CD4-positive, alpha-beta T cell treated with Interleukin-2 at 100 ng/mL for 4 hours (primary cell): ENCODE measurements at places on chromosomes 11 and 22.

DNA sequence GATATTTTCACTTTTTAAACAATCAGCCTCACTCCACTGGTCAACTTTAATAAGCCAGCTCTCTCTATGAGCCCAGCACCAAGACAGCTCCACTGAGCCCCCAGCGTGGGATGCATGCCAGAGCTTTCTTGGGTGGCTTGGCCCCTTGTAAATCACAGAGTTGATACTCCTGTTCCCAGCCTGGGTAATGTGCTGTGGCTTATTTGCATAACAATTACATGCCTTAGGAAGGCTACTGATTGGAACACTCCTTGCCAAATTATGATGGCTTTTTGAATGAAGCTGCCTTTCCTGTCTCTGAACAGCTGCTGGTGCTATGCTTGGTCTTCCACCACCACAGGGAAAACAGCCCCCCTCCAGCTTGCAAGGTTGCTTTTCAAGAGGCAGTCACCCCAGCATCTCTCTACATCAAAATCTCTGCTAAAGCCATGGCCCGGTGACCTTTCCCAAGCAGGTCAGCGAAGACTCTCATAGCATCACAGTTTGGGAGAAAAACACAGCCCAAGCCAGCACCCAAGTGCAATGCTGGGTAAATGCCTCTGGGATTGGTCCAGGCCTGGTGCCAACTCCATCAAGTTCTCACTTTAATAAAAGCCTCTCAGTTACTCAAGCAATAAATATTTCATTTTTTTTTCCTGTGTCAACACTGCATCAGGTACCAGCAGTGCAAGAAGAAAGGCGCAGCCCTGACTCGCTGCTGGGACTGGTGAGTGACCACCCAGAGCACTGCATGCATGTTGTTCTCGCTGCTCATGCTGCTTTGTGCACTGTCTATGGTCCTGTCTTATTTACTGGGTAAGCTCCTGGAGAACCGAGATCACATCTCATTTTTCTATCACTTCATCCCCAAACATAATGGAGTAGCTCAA, 549.3 kb downstream of the OPCML start:
- DNase-seq: no peak

- no peak for DNase-seq
These were observed 2.9 kb upstream of the APOBEC3A start for GRCh38 chr22:38954414-38955043.

DNA sequence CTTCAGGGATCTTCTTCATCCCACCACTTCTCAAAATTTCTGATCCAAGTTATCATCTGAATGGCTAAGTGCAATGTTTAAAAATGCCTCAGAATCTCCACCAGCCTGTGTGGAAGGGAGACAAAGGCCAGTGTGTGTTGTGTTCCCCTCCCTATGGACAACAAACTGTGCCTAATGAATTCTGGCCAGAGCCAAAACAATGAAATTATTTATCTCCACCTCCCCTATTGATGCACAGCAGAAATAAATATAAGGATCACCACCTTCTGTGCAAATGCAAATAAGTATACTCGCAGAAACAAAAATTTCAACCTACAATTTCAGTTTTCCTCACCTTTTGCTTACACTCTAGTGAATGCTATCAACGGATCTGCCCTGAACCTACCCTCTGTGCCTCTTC, 75.8 kb downstream of the GAB2 start:
- DNase-seq: no peak

DNA sequence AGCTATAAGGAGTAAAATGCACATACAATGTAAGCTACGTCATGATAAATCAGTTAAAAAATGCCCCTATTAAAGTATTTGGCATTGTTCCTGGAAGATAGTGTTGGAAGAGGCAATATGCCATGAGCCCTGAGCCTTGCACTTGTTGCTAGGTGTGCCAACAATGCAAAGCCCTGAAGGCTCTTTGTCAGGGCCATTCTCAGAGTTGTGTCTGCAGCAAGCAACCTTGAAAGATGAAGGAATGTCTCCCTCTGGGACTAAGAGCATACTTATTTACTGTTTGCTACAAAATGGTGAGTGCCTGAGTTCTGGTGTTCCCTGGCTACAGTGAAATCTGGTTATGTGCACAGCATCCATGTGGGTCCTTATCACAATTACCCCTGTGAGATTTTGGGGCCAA, 322.3 kb upstream of the FAT3 start:
- no peak for DNase-seq

DNA sequence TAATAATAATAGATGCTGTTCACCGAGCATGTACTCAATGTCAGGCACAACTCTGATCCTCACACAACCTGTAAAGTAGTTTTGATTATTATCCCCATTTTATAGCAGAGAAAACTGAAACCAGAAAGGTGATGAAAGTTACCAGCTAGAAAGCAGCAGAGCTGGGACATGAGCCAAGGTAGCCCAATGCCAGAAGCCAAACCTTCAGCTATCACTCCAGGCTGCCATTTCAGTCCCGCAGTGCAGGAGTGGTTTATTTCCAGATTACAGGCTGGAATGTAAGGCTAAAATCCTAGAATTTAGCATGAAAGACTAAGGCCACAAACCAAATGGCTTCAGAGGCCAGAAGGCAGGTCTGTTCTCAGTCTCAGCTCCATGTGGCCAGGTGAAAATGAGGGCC, 108.8 kb downstream of the TENM4 start:
- DNase-seq: no peak

GRCh38 chr11:108278546-108278945, 55.7 kb downstream of the ATM start:
- DNase-seq: no peak

DNA sequence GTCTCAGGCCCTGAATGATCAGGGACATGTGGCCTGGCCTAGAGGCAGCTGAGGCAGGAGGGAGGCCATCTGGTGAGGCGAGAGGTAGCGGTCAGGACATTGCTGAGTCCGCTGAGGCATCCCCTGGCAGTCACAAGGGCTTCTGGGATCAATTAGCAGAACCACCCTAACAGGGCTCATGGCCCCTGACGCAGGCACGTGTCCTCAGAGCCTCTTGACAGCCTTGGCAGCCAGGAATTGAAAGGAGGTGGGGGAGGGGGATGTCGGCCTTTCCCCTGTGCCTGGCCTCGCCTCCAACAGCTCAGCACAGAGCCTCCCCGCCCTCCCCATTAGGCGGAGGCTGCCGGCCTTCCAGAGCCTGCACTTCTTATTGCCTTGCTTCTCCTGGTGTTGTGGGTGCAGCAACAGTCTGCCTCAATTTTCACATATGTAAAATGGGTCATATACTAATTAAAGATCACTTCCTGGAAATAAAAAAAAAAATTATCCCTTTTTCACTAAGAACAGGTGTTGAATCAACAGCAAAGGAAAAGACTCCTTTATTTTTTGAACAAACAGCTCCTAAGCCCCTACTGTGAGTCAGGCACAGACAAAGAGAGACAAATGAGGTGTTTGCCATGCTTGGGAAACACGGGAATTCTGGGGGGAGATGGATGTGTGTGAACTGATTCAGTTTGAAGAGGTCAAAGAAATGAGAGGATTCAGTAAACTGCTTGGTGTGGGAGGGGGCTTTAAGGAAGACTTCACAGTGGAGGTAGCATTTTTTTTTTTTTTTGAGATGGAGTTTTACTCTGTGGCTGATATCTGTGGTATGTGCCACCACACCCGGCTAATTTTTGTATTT, 55.3 kb downstream of the NFAM1 start:
- no peak for DNase-seq

GRCh38 chr22:26606611-26607010, 11.2 kb downstream of the CRYBB1 start:
- no peak for DNase-seq

GRCh38 chr11:84564180-84564866, 1062.8 kb downstream of the DLG2 start:
- peak; percentile 12 for DNase-seq
